ENCODE measurements at places on chromosomes 12 and 14.

GRCh38 chr12:131432532-131433260 lies 278.2 kb upstream of the SFSWAP start:
- DNase-seq, result no peak

- DNase-seq, result no peak
These were observed 157.9 kb downstream of the ZNF664 start for GRCh38 chr12:124130691-124131591.

- no peak for DNase-seq
These were observed 905.4 kb downstream of the SLC16A7 start for GRCh38 chr12:60501124-60501729.

GRCh38 chr14:72547999-72548398 lies 345.9 kb downstream of the DPF3 start:
- DNase-seq, result no peak

- DNase-seq, result no peak
These were observed 187.1 kb upstream of the HMGA2 start for GRCh38 chr12:65637150-65637549.

DNA sequence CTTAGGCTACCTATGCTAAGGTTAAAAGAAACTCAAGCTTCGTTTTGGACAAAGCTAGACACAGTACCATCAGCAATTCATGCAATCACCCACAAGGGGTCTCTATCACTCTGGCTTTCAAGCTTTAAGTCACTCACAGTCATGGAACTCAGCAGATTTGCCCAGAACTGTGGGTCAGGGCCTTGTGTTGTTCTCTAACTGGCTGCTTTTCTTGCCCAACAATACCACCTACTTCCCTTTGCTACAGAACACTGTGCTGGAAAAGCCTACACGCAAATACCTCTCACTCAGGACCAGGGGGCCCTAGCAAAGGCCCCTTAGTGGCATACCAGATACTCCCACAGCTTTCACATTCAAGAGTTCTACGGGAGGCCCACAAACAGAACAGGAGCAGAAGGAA lies 9.1 kb downstream of the NEMP1 start:
- no peak for DNase-seq

DNA sequence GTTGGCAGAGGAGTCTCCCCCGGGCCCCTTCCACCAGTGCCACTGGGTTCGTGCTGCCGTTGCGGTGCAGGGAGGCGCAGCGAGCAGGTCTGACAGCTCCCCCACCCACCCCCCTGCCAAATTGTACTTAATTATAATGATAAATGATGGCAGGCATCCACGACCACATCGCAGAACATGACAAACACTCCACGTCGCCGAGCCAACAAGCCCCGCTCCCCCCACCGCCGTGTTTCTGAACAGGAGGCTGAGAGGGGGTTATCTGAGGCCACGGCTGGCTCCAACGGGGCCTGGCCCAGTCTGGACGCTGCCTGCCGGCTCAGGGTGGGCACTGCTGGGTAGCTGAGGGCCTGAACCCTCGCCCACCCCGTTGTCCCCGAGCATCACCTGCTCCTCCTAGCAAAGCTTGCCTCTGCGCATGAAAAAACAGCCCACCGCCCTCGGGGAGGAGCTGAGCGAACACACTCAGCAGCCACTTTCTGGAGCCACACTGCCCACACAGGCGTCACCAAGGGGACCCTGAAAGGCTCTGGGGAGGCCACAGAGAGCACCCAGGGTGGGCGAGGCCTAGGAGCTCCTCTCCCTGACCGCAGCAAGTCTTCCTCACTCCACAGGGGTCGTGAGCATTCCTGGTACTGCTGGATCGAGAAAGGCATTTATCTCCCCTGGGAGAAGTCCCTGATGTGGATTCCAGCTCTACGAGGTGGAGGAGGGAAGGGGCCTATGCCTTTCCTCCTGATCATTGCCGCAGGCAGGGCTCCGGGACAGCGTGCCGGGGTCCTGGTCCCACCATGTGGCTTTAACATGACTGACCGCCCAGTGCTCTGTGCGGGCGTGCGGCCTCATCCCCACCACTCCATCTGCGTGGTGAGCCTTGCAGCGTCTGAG lies 35.4 kb upstream of the DIO3 start:
- DNase-seq, result no peak

DNA sequence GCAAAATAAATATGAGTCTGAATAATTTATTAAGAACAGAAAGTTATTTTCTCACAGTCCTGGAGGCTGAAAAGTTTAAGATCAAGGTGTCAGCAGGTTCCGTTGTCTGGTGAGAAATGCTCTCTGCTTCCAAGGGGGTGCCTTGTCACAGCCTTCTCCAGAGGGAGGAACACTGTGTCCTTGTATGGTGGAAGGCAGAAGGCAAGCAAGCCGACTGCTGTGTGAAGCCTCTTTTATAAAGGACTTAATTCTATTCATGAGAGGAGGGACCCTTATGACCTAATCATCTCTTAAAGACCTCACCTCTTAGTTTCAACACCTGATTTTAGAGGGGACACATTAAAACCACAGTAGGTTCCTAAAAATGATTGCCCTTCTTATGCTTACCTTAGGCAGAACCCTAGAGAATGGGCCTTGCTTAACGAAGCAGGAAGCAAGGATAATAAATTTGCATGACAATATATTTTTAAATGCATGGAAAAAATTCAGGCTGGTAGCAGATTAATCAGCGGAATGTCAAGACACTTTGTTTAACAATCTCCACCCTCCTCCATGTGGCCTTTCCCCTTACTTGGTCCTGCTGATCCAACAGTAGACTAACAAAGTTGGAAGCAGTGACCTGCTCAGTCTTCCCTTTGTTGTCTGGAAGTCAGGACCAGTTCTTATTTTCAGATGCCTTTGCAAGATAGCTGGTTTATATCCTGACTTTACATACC lies 154.9 kb downstream of the DYRK2 start:
- no peak for DNase-seq

DNA sequence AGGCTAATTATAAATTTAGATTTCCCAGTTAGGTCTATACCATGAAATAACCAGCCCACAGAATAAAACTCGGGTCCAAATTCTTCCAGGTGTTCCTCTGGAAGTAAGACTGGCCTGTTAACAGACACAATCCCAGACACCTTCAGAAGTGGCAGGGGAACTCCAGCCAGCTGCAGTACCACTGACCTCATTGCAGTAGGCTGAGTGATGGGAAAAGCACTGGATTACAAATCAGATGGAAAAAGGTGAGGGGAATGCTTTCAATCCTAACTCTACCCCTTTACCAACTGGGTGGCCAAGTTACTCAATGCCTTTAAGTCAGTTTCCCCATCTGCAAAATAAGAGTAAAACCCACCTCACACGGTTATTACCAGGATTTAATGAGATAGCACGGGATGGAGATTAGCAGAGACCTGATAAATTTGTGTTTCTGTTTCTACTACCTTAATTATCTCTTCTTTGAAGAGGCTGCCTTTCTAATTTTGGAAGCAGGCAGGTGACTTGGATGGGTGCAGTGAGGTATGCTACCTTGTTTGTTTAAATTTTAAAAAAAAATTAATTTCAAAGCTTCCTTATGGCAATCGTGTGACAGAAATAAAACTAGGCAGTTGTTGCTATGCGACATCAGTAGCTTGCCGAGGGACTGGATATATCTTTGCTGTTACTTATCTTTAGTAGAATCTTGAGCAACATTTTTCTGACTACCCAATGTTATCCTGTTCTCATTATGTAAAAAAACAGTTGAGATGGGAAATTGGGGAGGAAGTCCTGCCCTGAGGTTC lies 167.3 kb upstream of the GRIN2B start:
- DNase-seq, result no peak

- DNase-seq, result no peak
These were observed 23.1 kb upstream of the DCP1B start for GRCh38 chr12:2027351-2027750.

GRCh38 chr12:25051171-25051570 lies 102.3 kb upstream of the BCAT1 start:
- no peak for DNase-seq

GRCh38 chr12:59085690-59086089 lies 165.4 kb upstream of the LRIG3 start:
- no peak for DNase-seq

DNA sequence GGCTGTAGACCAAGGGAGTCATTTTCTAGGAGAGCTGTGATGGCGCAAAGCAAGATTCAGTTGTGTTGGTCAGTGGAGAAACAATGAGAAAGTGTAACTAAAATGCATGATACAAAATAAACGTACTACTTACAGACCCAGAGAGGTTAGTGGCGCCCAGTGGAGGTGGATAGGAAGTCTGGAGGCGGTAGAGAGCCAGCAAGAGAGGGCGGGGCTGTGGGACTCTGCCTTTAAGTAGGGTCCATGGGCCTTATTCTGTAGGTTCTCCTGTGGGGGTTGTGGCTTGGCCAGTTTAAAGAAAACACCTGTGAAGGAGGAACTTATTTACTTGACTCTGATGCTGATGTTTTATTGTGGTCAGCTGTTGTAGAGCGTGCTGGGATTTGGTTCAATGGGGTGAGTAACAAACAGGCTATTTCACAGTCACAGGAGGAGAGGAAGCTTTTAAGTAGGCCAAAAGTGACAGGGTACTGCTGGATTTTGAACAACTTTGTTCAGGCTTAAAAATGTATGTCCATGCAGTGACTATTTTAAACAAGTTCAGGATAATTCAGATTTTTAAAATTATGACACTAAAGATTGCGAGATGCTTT lies 1097.7 kb downstream of the TMTC2 start:
- DNase-seq, result no peak

DNA sequence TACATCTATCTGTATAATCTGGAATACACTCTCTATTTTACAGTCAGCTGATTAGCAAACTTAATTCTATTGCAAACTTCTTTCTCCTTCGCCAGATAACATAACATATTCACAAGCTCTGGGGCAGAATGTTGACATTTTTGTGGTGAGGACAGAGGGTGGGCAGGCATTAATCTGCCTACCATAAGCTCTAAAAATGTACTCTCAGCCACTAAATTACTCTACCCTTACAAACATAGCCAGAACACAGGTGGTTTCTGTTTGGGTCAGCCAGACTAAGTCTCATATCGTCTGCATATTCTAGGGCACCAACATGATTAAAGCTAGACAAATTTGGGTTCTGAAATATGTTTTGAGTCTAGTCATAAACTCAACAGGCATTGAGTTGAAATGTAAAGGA lies 90.1 kb downstream of the SLC6A15 start:
- no peak for DNase-seq

DNA sequence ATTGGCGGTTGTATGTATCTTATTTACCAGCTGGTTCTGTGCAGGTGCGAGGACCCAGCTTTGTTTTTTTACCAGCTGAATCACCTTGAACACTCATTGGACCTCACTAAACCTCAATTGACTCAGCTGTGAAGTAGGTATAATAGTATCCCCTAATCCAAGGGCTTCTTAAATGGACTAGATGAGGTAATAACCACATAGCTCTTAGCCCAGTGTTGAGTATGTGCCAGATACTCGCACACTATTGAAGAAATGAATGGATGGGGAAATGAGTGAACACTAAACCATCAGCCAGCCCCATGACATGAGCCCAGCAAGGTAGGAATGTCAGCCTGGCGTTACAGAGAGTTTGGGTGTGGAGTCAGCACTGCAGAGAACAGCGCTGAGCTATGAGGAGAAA lies 79.7 kb downstream of the RIMBP2 start:
- DNase-seq, result no peak

- DNase-seq, result no peak
These were observed 14.6 kb upstream of the GNG2 start for GRCh38 chr14:51845811-51846210.
